Stimulated activated CD4-positive, alpha-beta T cell treated with anti-CD3 and anti-CD28 coated beads, Interleukin-1b, Interleukin-23, amount 100 ng/mL, for 24 hours (primary cell): ENCODE measurements at places on chromosomes 7 and 10.

DNA sequence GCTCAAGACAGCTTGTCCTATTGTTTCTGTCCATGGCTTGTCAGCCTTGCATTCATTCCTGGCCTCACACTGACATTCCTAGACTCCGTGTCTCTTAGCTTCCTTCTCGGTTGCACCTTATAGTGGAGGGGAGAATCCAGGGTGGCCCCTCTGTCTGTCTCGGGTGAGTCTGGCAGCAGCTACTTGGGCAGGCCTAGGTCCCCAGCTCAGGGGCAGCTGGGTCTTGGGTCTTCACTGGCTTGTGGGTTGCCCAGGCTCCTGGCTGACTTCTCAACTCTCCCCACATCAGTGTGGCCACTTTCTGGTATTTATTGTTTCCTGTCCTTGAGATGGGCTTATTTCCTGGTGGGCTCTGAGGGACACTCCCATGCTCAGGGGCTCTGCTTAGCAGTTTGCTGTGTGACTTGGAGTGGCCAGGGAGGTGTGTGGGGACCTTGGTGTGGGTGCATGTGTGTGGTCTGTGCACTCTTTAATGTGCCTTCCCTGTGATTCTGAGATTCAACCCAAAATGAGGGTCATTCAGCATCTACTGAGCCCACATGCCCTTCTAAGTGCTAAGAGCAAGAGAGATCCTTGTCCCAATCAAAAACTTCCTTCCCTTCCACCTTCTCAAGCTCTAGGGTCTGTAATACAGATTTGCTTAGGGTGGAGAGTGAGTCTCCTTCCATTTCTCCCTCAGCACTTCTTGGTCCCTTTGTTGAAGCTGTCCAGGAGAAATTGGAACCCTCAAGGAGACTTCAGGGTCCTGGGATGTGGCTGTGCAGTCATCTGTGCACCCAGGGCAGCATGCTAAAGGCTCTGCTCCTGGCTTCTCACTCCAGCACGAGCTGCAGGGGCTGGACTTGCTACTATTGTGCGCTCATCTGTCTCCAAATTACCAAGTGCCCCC lies 20.1 kb downstream of the UPP1 start:
- no peak for DNase-seq

DNA sequence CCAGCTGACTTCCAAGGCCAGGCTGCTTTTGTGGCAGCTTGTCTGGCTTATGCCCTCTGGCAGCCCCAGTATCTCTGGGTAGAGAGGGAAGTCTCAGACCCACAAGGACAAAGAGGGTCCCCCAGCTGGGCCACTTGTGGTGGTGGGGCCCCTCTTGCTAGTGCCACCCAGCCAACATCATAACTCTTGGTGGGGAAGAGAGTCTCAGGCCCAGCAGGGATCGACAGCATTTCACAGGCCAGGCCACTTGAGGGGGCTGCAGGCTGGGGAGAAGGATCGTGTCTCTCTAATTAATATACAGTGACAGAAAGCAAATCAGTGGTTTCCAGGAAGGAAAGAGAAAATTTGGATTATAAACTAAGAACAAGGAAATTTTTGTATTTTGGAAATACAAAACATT lies 76.0 kb downstream of the TYW1B start:
- no peak for DNase-seq

DNA sequence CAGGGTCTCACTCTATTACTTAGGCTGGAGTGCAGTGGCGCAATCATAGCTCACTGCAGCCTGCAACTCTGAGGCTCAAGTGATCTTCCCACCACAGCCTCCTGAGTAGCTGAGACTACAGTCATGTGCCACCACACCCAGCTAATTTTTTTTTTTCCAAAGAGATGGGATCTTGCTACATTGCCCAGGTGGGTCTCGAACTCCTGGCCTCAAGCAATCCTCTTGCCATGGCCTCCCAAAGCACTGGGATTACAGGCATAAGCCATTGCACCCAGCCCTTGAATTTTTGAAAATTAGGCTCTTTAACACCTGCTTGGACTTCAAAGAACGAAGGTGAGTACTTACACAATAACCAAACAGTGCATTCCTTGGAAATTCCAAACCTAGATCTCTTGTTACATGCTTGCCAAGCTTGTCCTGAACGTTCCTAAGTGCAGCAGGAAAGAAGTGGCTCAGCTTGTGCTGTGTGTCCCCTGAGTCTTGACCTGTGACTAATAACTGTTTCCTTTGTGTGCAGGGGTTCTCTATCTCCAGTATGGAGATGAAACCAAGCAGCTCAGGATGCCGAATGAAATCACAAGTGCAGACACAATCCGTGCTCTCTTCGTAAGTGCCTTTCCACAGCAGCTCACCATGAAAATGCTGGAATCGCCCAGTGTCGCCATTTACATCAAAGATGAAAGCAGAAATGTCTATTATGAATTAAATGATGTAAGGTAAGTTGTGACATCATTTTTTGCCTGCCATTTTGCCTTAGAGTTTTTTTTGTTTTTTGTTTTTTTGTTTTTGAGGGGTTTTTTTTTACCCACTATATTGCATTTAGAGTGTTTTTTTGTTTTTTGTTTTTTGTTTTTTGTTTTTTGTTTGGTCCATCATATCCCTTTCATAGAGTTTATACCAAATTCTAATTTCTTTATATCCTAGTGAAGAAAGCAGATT lies 223.8 kb downstream of the KIAA1217 start:
- no peak for DNase-seq

DNA sequence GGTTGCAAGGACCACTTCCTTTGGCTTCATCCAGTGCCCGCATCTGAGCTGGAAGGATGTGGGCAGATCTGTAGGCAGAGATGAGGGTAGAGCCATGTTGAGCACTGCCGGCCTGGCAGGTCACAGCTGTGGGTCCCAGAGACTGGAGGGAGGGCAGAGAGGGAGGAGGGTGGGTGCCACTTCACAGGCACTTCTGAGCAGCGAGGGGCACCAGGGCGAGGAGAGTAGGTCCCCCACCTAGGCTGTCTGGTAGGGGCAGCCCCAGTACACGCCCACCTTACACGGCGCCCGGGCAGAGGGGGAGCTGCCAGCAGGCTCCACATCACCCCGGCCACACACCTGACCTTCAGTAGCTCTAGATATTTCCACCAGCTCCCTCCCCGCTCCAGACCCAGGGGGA lies 473.0 kb upstream of the FOXK1 start:
- DNase-seq: no peak

GRCh38 chr7:91945476-91945875 lies 4.8 kb downstream of the AKAP9 start:
- no peak for DNase-seq

DNA sequence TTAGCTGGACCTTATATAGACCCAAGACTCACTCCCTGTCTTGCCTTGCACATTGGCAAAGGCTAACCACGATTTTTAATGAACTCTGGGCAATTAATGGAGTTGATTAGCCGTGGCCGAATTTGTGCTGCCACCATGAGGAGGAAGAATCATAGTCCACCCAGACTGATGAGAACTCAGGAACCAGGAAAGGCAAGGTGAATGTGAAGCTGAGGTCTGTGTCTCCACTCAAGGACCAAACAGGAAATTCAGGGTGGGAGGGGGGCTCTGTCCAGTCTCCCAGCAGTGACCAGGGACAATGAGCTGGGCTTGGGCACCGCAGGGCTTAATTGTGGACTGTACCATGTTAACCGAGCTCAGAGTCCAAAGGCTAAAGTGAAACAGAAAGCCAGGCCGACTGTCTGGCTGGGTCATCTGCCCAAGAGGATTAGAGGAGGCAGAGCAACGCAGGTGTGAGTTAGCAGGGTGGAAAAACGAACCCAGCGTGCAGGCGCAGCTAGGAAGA lies 127.0 kb upstream of the JCAD start:
- no peak for DNase-seq

- DNase-seq: no peak
These were observed 1.9 kb downstream of the VWC2 start for GRCh38 chr7:49775065-49775948.

DNA sequence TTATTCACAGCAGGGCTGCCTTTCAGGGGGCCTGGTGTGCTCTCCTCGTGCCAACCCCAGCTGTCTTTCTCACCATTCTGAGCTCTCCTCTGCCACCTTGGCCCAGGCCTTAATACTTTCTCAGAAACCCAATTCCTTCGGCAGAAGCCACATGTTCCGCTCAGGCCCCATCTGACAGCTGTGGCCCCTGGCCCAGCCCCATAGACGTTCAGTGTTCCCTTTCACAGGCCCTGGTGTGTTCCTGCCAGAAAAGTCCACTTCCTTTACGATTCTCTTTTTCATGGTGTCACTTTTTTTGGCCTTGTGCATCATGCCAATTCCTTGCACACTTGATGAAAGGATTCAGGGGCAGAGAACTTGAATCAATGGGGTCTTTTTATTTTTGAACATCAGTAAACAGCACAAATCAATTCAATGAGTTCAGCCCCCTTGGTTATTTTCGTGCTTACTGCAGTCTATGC lies 15.9 kb upstream of the GPNMB start:
- no peak for DNase-seq

GRCh38 chr7:47507522-47507921 lies 74.4 kb downstream of the TNS3 start:
- DNase-seq: no peak

DNA sequence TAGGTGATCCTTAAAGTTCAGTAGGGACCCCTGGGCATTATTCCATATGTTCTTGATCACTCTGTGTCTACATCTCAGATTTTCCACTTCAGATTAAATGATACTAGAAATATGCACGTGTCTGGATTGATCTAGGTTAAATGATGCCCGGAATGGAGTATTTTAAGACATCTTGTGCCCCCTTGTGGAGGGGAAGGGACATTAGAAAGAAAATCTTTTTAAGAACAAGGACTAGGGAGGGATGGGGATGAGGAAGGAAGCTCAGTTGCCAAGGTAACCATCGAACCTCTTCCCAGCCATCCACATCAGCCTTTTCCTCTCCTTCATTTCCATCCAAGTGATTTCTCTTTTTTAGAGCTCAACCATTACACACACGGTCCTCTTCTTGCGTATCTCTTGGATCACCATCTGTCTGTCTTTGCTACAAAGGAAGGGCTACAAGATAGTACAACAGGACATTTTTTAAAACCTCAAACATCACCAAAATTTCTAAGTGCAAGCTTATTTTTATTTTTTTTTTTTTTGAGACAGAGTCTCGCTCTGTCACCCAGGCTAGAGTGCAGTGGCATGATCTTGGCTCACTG lies 40.5 kb downstream of the PRSS2 start:
- DNase-seq: no peak

GRCh38 chr10:43906490-43906889 lies 257.8 kb upstream of the ZNF32 start:
- no peak for DNase-seq

GRCh38 chr10:92470026-92470425 lies 103.9 kb downstream of the IDE start:
- no peak for DNase-seq

DNA sequence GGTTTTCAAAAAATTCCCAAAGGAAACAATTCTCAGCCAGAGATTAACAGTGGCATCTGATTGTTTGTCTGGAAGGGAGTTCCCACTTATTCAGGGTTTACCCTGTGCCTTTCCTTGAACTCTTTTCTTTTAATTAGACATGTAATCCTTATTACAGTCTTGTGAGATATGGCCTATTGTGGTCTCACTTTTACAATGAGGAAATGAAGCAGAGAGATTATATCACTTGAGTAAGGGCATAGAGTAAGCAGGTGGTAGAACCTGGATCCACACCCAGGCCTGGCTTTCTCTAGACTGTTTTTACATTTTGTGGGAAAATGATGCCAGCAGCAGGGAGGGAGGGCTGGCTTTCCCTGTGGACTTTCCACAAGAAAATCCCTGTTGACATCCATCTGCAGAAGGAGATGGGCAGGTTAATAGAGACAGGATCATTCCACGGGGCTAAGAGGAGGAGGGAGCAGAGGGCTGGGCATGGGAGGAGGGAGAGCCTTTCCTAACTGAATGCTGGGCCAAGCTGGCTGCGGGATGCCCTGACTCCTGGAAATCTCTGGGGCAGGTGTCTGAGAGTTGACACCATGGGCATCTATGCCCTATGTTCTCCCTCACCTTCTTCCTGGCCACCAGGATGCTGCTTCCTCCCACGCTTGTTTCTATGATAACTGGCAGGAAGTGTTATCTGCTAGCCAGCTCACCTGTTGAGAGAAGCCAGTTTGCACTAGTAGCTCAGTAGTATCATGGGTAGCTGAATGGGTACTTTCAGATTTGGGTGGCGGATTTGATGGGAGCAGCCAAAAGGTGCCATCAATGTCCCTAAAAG lies 28.7 kb upstream of the ARHGAP22 start:
- no peak for DNase-seq

DNA sequence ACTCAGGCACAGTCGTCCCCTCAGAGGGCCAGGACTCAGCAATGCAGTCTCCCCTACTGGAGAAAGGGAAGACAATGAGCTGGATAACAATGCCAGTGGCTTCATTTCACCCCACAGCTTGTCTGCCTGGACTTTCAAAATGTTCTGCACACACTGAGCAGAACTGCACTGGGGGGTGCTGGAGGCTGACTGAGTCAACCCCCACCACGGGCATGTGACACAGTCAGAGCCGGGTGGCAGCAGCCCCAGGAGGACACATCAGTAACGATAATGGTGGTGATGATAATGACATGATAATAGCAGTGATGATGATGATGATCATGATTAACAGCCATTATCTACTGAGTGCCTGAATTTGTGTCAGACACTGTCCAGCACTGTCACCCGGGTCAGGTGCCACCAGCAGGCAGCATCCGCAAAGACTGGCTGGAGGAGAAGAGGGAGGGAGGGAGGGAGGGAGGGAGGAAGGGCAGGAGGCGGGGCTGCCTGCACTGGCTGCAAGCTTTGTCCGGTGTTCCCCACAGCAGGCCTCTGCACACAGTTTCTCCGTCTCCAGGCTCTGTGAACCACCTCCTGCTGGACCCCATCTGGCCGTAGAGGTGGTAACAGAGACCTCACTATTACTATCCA lies 67.4 kb downstream of the PLXNA4 start:
- DNase-seq: no peak

- DNase-seq: no peak
These were observed 32.6 kb upstream of the MXI1 start for GRCh38 chr10:110174816-110175215.

GRCh38 chr10:91198781-91199180 lies 21.7 kb upstream of the PCGF5 start:
- no peak for DNase-seq

DNA sequence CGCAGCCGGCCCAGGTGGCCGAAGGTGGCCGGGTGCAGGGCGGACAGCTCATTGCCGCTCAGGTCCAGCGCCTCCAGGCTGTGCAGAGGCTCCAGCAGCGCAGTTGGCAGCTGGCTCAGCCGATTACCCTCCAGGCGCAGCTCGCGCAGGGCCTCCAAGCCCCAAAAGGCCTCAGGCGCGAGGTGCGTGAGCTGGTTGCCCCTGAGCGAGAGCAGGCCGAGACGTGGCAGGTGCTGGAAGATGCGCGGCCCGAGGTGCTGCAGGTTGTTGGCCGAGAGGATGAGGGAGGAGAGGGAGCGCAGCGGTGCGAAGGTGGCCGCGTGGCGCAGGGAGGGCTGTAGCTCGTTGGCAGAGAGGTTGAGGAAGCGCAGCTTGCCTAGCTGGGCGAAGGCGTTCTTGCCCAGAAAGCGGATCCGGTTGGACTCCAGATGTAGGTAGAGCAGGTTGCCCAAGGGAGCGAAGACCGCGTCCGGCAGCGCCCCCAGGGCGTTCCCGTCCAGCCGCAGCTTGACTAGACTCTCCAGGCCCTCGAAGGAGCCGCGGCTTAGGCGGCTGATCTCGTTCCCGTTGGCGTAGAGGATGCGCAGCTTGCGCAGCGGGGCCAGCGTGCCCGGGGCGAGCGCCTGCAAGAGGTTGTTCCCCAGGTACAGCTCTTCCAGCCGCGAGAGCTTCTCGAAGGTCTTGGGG lies 923 bp downstream of the TRIL start:
- no peak for DNase-seq
